ENCODE measurements at places on chromosomes 1 and 21.

DNA sequence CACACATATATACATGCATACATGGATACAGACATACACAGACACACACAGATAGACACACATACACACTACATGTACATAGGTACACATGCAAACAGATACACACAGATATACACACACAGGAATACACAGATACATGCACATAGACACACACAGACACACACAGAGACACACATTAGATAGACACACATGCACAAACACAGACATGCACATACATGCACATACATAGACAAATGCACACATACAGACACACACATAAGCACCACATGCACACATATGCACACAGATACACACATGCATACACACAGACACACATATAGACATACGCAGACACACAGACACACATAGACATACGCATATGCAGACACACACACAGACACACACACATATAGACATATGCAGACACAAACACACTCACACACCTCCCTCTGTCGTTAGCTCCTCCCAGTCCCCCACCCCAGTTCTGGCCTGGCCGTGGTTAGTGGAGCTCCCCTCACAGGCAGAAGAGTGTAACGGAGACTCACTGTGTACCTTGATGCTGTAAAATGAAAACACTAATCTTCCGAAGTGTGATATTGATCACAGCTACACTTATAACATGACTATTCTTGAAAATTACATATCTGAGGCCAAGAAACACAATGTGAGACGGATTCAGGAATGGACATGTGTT, 7.6 kb downstream of the UBASH3A start:
- no peak for DNase-seq

GRCh38 chr21:44089001-44089911, 17.9 kb upstream of the PWP2 start:
- no peak for DNase-seq

DNA sequence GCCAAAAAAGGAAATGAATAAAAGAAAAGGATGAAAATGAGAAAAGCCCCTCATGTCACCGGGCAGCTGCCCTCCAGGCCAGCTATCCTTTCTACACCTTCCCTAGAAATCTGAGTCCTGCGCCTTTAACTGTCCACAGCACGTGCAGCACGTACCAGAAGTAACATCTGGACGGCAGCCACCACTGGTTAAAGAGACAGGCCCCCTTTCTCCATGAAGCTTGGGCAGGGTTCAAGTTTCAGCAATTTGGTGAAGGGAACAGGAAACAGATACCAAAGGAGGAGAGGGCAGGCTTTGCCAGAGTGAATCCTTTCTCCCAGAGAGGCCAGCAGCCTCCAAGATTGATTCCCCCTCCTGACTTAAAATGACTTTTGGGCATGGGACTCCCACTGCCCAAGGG, 3.6 kb upstream of the KIAA2013 start:
- DNase-seq = no peak

DNA sequence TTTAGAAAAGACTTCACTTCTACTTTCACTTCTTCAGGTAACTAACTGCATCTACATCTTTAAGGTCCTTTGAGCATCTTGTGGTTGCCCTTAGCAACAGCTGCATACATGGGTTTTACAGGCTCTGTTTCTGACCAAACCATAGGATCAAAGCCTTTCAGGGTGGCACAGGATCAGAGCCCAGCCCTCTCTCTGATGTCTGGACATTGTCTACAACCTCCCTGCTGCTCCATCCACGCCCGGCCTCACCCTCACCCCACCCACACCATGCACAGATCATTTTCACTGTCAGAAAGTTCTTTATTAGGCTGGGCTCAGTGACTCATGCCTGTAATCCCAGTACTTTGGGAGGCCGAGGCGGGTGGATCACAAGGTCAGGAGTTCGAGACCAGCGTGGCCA, 5.2 kb downstream of the NCF2 start:
- no peak for DNase-seq

Measured in iPS DF 19.7 (cell line).